ENCODE measurements at places on chromosomes 11 and 22.

DNA sequence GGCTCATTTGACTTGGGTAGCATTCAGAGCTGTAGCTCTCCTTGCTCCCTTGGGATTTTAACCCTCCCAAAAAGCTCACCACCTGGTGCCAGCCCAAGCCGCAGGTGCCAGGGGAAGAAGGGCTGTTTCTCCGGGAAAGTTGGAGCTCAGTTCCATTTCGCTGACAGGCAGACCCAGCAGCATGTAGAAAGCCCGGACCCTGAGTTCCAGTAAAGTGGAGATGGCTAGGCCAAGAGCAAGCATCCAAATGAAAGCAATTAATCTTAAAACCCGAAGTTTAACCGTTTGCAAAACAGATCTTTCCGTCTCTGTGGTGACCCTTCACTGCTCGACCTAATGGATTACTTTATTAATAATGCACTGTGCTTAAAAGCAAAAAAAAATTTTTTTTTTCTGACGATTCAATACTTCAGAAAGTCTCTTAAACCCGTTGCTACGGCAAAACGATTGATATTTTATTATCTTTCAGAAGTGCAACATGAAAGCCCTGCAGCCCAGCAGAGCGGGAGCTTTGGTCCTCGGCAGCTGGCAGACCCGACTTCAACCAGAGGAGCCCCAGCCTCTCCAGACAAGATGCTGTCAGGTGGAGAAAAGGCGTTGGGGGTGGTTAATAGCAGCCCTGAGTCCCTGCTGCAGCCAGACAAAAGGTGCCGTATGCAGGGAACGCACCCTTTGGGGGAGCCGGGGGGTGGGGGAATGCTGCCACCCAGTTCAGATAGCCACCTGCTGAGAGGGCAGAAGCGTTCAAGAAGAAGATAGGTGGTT, 3.3 kb downstream of the LMO1 start:
- no peak overlapping the region for H3K4me3 ChIP-seq
- peaks cover 38% of the 10 kb centered on the region for H3K4me1 ChIP-seq
- H3K36me3 ChIP-seq: no peaks in the 10 kb centered on the region
- DNase-seq: no peak

DNA sequence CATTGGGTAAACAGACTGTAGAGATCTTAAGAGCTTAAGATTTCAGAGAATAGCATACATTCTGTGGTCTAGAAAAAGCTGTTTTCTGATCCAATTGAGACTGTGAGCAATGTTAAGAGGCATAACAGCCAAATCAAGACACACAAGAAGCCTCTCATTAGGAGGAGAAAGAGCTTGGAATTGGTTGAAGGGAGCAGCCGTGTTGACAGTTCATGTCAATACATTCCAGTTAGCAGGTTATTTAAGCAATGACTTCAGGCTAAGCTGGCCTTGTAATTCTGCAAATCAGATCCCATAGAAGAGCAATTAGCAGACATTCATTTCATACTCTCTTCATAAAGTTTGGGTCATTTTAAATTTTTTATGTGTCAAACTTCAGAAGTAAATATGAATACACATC, 50.9 kb downstream of the ETS1 start:
- no peak overlapping the region for H3K4me3 ChIP-seq
- DNase-seq: no peak
- H3K36me3 ChIP-seq: no peaks in the 10 kb centered on the region
- H3K4me1 ChIP-seq: peaks cover 5% of the 10 kb centered on the region
- no peak overlapping the region for H3K27ac ChIP-seq

DNA sequence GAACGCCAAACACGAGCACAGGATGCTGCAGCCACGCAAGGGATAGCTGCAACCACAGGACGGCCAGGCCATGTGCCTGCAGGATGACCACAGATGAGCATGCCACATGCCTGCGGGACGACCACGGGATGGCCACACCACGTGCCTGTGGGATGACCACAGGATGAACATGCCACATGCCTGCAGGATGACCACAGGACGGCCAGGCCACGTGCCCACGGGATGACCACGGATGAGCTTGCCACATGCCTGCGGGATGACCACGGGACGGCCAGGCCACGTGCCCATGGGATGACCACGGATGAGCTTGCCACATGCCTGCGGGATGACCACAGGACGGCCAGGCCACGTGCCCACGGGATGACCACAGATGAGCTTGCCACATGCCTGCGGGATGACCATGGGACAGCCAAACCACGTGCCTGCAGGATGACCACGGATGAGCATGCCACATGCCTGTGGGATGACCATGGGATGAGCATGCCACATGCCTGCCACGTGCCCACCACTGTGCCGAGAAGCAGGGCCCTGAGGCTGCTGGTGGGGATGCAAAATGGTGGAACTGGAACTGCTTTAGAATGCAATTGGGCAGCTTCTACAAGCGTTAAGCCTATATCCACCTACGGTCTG, 12.8 kb upstream of the MOB2 start:
- H3K4me3 ChIP-seq: no peak overlapping the region
- no peak for DNase-seq
- no peaks in the 10 kb centered on the region for H3K4me1 ChIP-seq
- peaks cover 9% of the 10 kb centered on the region for H3K36me3 ChIP-seq
- no peaks in the 10 kb centered on the region for H3K27me3 ChIP-seq

DNA sequence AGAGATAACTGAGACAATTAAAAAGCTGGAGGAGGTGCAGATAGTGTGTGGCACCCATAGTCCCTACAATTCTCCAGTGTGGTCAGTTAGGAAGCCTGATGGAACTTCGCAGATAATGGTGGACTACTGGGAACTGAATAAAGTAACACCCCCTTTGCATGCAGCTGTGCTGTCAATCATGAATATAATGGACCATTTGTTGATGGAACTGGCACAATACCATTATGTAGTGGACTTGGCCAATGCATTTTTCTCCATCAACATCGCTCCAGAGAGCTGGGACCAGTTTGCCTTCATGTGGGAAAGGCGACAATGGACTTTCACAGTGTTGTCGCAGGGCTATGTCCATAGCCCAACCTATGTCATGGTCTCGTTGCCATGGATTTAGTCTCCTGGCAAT, 324.2 kb downstream of the TMEM135 start:
- no peak overlapping the region for H3K4me3 ChIP-seq
- no peak overlapping the region for H3K27ac ChIP-seq
- no peak for DNase-seq
- no peaks in the 10 kb centered on the region for H3K36me3 ChIP-seq
- no peaks in the 10 kb centered on the region for H3K4me1 ChIP-seq

DNA sequence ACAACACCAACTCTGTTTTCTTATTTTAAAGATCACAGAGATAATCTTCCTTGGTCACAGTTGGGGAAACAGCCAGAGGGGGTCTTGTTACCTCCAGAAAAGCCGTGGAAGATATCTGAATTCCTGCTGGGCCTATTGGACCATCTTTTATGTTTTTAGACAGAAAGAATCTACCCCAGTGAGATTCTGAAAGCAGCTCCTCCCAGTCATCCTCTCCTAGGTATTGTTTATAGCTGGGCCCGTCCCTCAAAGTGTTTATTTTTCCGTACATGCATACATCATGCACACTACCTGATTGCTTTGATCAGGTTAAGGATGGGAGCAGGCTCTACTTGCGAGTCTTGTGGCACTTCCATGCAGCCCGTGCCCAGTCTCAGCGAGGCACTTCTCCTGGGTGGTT, 742.4 kb downstream of the NTM start:
- no peaks in the 10 kb centered on the region for H3K4me1 ChIP-seq
- no peak for DNase-seq
- no peak overlapping the region for H3K4me3 ChIP-seq
- no peaks in the 10 kb centered on the region for H3K36me3 ChIP-seq
- H3K27ac ChIP-seq: no peak overlapping the region

GRCh38 chr11:33258631-33259205, 1.5 kb downstream of the HIPK3 start:
- peak overlapping the region; percentile 99 for H3K4me3 ChIP-seq
- DNase-seq: no peak
- no peaks in the 10 kb centered on the region for H3K36me3 ChIP-seq

DNA sequence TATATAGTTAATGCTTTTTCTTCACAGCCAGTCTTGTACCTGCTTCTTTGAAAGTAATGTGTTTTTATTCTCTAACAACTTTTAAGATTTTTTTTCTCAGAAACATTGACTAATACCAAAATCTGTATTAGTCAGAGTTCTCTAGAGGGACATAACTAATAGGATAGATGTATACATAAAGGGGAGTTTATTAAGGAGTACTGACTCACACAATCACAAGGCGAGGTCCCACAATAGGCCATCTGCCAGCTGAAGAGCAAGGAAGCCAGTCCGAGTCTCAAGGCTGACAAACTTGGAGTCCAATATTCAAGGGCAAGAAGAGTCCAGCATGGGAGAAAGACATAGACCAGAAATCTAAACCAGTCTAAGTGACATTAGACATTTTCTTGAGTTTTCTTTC, 140.0 kb downstream of the RAB38 start:
- H3K36me3 ChIP-seq: no peaks in the 10 kb centered on the region
- no peaks in the 10 kb centered on the region for H3K4me1 ChIP-seq
- no peak overlapping the region for H3K27ac ChIP-seq

GRCh38 chr22:40618400-40618799, 18.1 kb downstream of the MRTFA start:
- no peaks in the 10 kb centered on the region for H3K36me3 ChIP-seq
- H3K4me3 ChIP-seq: no peak overlapping the region
- H3K27ac ChIP-seq: no peak overlapping the region
- DNase-seq: no peak
- no peaks in the 10 kb centered on the region for H3K27me3 ChIP-seq

GRCh38 chr22:40325315-40325714, 21.0 kb upstream of the ADSL start:
- no peaks in the 10 kb centered on the region for H3K27me3 ChIP-seq
- DNase-seq: no peak
- H3K36me3 ChIP-seq: peaks cover 52% of the 10 kb centered on the region
- no peak overlapping the region for H3K27ac ChIP-seq
- no peak overlapping the region for H3K4me3 ChIP-seq
- H3K4me1 ChIP-seq: peaks cover 12% of the 10 kb centered on the region

- peak; percentile 39 for DNase-seq
- H3K27me3 ChIP-seq: no peaks in the 10 kb centered on the region
Measured at GRCh38 chr22:20243537-20244249, 24.4 kb downstream of the RTN4R start.

GRCh38 chr11:118152552-118153471, at the start of gene SCN4B:
SCN4B (minus strand) TSS chr11:118152823; CDS start chr11:118152673, 150 bp downstream.
- peaks cover 24% of the 10 kb centered on the region for H3K4me1 ChIP-seq
- no peak for DNase-seq
- H3K27me3 ChIP-seq: peaks cover 38% of the 10 kb centered on the region

GRCh38 chr11:1353383-1354124, 36.2 kb upstream of the BRSK2 start:
- H3K27me3 ChIP-seq: peaks cover 7% of the 10 kb centered on the region
- H3K4me1 ChIP-seq: no peaks in the 10 kb centered on the region
- H3K4me3 ChIP-seq: no peak overlapping the region
- no peak for DNase-seq
- no peaks in the 10 kb centered on the region for H3K36me3 ChIP-seq

DNA sequence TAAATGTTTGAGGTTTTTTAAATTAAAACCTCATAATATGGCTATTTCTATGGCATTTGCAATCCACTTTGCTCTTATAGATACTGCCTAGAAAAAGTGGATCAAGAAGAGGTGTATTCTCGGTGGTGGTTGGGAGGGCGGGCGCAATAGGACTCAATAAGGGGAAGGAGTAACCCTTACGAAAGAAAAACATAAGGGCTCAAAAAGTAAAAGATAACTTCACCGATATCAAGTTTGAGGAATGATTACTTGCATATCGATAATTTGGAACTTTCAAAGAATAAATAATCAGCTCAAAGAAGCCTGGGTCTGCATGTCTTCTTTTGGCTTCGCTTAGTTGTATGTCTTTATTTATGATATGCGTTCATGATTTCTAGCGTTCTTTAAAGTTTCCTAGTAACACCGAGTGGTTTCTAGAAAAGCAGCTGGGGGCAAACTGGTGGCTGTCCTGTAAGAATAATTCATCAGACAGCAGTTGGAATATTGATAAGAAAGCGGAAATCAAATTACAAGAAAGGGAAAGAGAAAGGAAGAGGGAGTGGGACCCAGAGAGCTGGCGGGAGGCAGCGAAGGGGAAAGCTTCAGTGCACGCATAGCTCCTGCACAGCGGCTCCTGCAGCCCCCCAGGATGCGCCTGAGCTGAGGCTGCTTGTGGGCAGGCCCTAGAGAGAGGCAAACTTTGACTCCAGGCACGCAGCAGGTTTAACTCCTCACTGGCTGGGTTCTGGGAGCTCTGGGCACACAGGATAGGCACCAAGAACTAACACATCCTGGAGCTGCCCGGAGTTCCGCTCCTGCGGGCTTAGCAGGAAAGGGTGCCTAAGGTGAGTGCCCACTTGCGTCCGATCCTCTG, 9.1 kb upstream of the FLI1 start:
- H3K27me3 ChIP-seq: no peaks in the 10 kb centered on the region
- peaks cover 81% of the 10 kb centered on the region for H3K4me1 ChIP-seq
- H3K36me3 ChIP-seq: no peaks in the 10 kb centered on the region
- peak overlapping the region; percentile 75 for H3K4me3 ChIP-seq

GRCh38 chr11:13928566-13929251, 33.8 kb upstream of the SPON1 start:
- no peaks in the 10 kb centered on the region for H3K36me3 ChIP-seq
- no peaks in the 10 kb centered on the region for H3K27me3 ChIP-seq
- peak; percentile 46 for DNase-seq
- no peak overlapping the region for H3K4me3 ChIP-seq

DNA sequence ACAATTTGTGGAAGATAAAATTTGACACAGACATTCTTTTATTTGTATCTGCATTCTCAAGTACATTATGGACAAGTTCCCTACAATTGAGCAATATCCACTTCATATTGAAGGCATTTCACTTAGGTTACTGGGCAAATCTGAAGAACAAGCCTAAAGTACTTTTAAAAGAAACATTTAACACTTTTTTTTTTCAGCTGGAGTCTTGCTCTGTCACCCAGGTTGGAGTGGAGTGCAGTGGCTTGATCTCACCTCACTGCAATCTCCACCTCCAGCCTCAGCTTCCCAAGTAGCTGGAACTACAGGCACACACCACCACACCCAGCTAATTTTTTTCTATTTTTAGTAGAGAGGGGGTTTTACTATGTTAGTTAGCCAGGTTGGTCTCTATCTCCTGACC, 70.2 kb downstream of the OR4C45 start:
- no peaks in the 10 kb centered on the region for H3K27me3 ChIP-seq
- no peaks in the 10 kb centered on the region for H3K4me1 ChIP-seq
- no peak overlapping the region for H3K4me3 ChIP-seq
- H3K27ac ChIP-seq: no peak overlapping the region
- no peak for DNase-seq
- no peaks in the 10 kb centered on the region for H3K36me3 ChIP-seq

DNA sequence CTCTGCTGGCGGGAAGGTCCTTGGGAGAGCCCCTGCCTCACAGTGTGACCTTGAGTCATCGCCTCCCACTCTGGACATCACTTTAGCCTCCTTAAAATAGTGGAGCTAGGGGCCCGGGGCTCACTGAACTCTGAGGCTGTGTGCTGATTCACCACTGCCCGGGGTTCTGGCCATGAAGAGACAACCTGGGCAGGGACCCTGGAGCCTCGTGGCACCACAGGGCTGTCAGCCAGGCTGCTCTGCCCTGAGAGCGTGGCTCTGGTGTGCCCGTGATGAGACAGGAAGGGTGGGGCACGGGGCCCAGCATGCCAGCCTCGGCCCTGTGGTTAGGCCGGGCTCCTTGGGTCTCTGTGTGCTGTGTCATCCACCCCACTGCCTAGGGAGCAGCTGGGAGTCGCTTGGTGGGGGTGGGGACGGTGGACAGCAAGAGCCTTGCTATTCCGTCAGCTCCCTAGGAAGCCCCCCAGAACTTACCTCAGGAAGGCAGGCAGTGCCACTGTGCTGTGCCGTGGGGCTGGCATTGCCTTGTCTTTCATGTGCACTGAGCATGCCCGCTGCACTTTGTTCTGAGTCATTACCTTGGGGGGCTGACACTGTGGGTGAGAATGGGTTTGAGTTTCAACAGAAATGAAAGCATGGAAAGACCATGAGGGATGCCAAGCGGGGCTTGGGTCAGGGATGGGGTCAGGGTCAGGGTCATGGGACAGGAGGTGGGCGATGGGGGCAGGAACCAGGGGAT, 31.7 kb downstream of the TPCN2 start:
- peak overlapping the region; percentile 13 for H3K4me3 ChIP-seq
- H3K36me3 ChIP-seq: peaks cover 62% of the 10 kb centered on the region
- peak; percentile 82 for DNase-seq
